HL-60 (cell line): ENCODE measurements at places on chromosomes 6 and 20.

GRCh38 chr6:9250852-9251251, 815.5 kb upstream of the SLC35B3 start:
- DNase-seq, result no peak

DNA sequence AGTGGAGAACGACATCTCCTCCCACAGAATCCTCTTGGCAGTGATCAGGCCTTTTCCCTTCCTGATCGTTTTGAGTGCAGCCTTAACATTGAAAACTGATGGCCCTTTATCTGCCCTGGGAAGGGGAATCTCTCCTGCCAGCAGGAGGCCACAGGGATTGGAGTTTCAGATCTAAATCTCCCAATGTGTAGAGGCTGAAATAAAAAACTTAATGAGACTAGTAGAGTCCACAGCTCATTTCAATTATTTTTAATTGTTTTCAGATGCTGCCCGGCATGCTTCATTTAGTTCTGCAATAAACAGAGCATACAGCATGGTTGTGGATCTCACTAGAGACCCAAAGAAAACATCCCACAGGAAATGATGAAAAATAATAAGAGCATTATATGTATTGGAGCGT, 662.2 kb upstream of the HS3ST5 start:
- DNase-seq, result no peak

DNA sequence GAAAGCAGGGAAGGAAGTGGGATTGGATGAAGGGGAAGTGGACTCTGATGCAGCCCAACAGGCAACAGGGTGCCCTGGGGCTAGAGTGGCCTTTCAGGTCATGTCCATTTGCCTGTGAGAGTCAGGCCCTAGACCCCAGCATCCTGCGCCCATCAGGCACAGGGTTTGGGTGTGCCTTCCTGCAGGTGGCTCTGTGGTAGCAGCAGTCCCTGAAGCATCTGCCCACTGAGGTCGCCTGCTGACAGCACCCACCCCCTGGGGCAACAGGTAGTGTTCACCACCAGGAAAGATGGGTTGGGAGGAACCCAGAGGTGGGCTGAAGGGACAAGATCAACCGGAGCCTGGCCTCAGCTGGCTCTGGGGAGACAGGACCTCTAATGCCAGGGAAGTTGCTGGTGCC, 3.6 kb downstream of the PACSIN1 start:
- DNase-seq, result no peak

GRCh38 chr20:58431134-58431533, 42.1 kb downstream of the VAPB start:
- DNase-seq, result no peak

- no peak for DNase-seq
These were observed 72.5 kb downstream of the MAN1A1 start for GRCh38 chr6:119277052-119277451.

DNA sequence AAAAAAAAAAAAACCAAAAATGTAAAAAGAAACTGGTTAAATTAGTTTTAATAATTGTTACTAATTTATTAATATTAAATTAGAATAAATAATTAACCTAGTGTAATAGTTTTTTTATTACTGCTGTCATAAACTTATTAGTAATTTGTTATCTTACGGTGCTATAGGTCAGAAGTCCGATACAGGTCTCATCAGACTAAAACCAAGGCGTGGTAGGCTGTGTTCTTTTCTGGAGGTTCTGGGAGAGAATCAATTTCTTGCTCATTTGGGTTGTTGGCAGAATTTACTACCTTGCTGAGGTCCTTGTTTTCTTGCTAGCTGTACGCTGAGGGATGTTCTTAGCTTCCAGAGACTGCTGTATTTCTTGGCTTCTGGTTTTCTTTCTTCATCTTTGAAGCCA, 85.9 kb upstream of the RNF24 start:
- DNase-seq, result no peak
